Fibroblast of lung (primary cell): ENCODE measurements at places on chromosomes 13 and 19. TPM values are rescaled to one million over a fixed set of nuclear protein-coding genes. Genes with fewer than 3 reads are reported as not detected.
A peak's percentile ranks its signal among the peaks of the same experiment; 100 is the strongest.

- DNase-seq = no peak
Measured at GRCh38 chr13:102386461-102386860, 15.4 kb downstream of the FGF14 start.

DNA sequence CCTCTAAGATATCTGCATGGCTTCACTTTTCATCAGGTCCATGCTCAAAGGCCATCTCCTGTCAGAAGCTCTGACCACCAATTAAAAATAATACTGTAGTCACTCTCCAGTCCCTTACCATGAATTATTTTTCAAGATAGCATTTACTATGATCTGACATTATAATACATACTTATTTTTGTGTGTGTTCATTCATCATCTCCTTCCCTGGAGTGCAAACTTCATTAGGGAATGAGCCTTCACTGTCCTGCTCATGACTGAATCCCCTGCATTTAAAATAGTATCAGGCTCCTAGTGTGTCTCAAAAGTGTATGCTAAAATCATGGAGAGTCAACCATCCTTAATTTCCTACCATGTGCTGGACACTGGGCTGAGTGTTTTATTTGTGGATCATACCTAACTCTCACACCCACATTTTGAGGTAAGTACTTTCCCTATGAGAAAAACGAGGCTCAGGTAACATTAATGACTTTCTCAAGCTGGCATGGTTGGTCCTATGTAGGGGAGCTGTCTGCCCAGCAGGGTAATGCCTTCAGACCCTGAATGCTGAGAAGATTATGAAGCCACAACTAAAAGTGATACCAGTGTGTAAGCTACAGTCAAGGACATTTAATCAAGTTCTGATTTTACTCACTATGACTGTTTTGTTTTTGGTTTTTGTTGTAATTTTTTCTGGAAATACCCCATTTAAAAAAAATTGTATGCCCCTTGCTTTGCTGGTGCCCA lies 16.3 kb downstream of the PLA2G4C start:
- DNase-seq = no peak

DNA sequence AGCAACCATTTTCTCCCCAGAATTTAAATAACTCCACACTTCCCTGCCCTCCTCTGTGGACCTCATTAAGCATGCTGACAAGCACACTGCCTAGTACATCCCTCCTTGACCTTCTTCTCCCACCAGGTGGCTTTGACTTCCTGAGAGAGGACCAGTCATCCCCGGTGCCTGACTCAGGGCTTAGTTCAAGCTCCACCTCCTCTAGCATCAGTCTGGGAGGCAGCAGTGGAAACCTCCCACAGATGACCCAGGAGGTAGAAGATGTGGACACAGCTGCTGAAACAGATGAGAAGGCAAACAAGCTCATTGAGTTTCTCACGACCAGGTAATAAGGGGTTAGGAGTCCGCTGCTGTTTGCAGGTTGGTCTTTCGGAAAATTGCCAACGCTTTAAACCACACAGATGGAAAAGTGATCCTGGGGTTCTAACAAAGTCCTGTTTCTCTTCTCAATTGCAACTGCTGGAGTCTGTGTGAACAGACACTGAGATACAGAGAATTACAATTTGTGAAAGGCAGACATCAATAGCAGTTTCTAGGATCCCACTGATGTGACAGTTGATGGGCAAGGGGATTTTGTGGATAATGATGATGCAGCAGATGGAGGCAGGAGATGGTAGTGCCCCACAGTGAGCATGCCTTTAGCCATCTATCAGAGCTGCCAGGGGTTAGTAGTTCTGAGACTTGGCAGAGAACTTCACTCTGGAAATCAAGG lies 86.7 kb downstream of the ZAR1L start:
- peak; percentile 76 for DNase-seq

GRCh38 chr13:93172109-93172508 lies 54.5 kb upstream of the GPC6 start:
- no peak for DNase-seq

GRCh38 chr19:3112375-3113099 lies 18.4 kb downstream of the GNA11 start:
- DNase-seq = no peak

GRCh38 chr19:32097620-32098019 lies 247.8 kb upstream of the ZNF507 start:
- no peak for DNase-seq

DNA sequence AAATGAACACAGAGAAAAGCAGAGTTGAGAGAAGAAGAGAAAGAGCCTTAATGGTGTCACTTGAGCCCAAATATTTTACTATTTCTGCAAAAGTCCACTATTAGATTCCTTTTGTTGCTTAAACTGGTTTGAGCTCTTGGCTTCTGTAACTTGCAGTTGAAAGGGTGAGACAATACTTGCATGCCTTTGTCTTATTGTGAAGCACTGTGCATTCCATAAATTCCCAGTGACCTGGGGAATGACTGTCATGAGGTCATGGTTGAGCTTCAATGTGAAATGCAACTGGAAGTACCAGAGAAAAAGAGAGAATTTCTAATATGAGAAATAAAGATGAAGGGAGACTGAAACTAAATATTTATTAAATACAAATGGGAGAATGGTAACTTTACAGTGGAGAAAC lies 310.9 kb downstream of the TDRD3 start:
- DNase-seq = no peak

- DNase-seq = no peak
Measured at GRCh38 chr19:8333767-8334457, 9.2 kb downstream of the KANK3 start.

DNA sequence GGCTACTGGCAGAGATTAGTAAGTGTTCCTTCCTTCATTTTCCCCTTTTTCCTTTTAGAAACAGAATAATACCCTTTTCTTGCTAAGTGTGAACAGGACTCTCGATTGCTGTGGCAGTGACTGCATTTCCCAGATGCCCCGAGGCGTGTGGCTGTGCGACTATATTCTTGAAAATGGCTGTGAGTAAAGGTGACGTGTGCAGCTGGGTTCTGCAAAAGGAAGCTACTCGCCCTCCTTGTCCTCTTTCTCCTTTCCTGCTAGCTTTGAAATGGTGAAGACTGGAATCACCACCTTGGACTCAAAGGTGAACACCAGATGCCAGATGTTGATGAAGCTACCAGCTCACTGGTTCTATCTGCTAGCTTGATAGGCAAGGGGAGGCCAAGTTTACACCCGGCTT lies 121.4 kb downstream of the MIPEP start:
- DNase-seq = no peak

GRCh38 chr13:108632649-108633167 lies 3.3 kb downstream of the MYO16 start:
- DNase-seq = no peak

GRCh38 chr19:33376423-33376822 lies 2.9 kb downstream of the CEBPG start:
- DNase-seq = peak; percentile 89

- peak; percentile 31 for DNase-seq
Measured at GRCh38 chr19:17108453-17108784, 32.8 kb downstream of the MYO9B start.

DNA sequence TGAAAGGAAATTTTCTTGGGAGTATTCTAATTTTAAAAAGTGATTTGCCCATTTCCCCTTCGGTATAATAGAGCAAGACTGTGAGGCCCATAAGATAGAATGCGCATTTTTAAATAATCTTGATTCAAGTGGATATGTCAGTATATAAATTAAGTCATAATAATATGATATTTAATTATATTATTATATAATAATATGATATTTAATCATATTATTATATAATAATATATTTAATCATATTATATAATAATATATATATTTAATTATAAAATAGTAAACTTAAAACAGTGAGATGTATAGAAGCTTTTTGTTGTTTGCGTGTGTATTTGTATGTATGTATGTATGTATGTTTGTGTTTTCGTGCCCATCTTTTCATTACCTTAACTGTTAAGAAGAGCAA lies 682.5 kb downstream of the PCDH9 start:
- DNase-seq = no peak

GRCh38 chr19:47752440-47753211 lies 7.3 kb downstream of the NOP53 start:
- no peak for DNase-seq

Gene OR4F17
- total RNA-seq = not detected in 2 replicates

Gene COL5A3
- 0.77 and 1.2 TPM in 2 replicates for total RNA-seq

Gene FGF21
- not detected in 2 replicates for total RNA-seq

Gene LILRB1
- not detected in 2 replicates for total RNA-seq

Gene VMAC
- 6.4 and 8.3 TPM in 2 replicates for total RNA-seq

Gene IRF3
- total RNA-seq = 55.2 and 61.1 TPM in 2 replicates

Gene ZNF317
- 13.6 and 17.7 TPM in 2 replicates for total RNA-seq
